ENCODE measurements at places on chromosomes 5 and 9.

- no peak for DNase-seq
Observed at GRCh38 chr5:111326551-111326950, 102.4 kb downstream of the CAMK4 start.

DNA sequence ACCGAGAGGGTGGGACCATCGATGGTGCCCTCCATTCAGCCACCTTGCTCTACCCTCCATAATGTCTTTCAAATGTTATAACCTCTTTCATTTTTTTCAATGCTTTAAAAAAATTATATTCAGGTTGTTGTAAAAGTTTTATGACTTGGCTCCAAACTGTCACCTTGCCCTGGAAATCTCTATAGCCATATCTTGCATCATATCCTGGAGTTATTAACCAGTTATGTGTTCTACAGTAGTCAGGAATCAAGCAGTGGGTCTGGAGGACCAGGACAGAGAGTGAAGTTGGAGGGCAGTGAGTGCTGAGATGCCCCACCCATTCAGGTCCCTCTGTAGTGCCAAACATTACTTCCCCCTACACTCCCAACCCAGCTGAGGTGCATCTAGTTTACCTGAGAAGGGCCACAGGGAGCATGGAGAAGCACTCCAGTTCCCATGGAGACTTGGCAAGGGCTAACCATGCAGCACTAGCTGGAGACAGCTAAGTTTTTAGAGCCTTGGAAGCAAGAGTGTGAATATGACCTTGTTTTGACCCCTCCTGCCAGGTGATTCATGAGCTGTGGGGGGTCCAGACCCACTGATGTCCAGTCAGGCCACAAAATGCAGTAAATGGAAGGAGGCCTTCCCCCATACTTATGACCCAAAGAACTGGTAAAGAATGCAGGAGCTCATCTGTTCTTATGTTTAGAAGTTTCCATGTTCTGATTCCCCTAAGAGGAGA is 5.5 kb downstream of the IFNA8 start:
- DNase-seq, result no peak

- DNase-seq, result no peak
Observed at GRCh38 chr5:132764051-132764450, 13.0 kb downstream of the SEPTIN8 start.

DNA sequence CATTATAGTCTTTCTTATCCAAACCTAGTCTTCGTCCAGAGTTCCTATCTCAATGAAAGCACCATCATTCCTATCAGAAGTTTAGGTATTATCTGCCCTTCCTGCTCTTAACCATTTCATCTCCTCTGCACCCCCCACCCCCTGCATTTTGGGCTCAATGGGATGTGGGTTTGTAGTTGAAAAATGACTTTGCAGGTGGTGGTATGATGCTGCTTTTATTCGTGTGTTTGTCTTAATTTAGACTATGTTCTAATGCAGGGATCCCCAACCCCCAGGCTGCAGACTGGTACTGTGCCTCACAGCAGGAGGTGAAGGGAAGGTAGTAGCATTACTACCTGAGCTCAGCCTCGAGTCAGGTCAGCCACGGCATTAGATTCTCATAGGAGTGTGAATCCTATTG is 49.4 kb upstream of the ZNF608 start:
- no peak for DNase-seq

DNA sequence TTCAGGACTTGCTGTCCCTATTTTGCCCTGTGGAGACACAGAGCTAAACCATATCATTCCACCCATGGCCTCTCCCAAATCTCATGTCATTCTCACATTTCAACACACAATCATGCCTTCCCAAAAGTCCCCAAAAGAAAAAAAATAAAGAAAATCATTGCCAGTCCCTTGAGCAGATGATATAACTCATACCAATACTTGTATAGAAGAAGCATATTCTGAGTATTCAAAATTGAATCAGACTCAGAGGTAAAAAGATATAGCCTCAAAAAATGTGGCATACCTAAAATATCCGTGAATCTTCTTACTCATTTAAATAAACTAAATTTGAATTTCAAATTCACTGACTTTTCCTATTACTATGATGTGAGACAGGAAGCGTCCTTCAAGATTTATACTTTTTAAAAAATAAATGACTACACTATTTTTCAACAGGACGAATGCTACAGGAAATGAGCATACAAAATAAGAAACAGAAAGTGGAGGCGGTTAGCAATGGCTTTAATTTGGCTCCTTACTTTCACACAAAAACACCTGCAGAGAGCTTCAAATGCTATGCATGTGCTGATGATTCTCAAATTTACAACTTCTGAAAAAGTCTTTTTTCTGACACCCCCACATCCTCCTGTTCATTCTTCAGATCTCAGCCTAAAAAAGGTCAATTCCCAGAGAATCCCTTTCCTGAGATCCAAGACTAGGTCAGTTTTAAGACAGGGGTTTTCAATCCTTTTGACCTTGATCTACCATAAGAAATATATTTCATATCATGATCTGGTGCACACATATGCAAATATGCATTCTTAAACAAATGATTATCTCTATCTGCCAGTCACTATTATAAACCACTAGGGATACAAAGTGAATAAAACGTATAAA is 39.6 kb upstream of the DMXL1 start:
- no peak for DNase-seq

GRCh38 chr5:176379881-176380280 is 8.5 kb downstream of the NOP16 start:
- DNase-seq, result no peak

Data from NCI-H460 (cell line).